ENCODE measurements at places on chromosomes 3 and 15. TPM values are rescaled to one million over a fixed set of nuclear protein-coding genes. Genes with fewer than 3 reads are reported as not detected.

The IGSF10 gene
- total RNA-seq = 45.9 TPM

The ST3GAL6 gene
- total RNA-seq = 2.6 TPM

The SEMA5B gene
- total RNA-seq = not detected

The HYAL3 gene
- 7.4 TPM for total RNA-seq

The CCDC174 gene
- total RNA-seq = 12.1 TPM

The SST gene
- not detected for total RNA-seq

The A4GNT gene
- total RNA-seq = not detected

The KBTBD12 gene
- not detected for total RNA-seq

The CHRNA3 gene
- total RNA-seq = not detected

The TM4SF1 gene
- 423 TPM for total RNA-seq

The SAMMSON gene
- total RNA-seq = under 0.01 TPM

The MYO5C gene
- under 0.01 TPM for total RNA-seq

The CYP8B1 gene
- not detected for total RNA-seq

The CLEC3B gene
- 56.3 TPM for total RNA-seq

The GOLGA6L4 gene
- 1.5 TPM for total RNA-seq

The IL12A gene
- 72.5 TPM for total RNA-seq

The DUOX2 gene
- not detected for total RNA-seq

All from fibroblast of lung (primary cell).